ENCODE measurements at places on chromosomes 3 and 15.

DNA sequence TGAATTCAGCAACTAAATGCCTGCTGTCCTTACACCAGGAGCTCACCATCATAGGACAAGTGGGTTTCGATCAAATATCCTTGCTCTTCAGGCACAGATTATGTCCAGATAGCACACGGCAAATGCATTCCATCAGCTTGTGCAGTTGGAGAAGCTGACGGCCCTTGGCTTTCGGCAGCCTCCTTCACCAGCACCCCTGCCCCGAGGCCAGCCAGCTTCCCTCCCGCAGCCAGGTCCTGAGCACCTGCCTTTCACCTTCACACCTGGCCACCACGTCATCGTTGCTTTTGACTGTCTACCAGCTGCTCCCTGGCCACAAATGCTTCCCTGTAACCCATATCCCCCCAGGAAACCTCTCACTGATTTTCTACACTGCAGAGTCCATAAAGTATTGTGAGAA is 355.5 kb downstream of the OCA2 start:
- no peak for DNase-seq

- no peak for DNase-seq
Measured at GRCh38 chr3:145116769-145117168, 1044.2 kb downstream of the PLOD2 start.

GRCh38 chr15:39310633-39311032 is 270.2 kb upstream of the THBS1 start:
- no peak for DNase-seq

- DNase-seq, result no peak
Measured at GRCh38 chr15:100050877-100051786, 290.6 kb downstream of the ADAMTS17 start.

DNA sequence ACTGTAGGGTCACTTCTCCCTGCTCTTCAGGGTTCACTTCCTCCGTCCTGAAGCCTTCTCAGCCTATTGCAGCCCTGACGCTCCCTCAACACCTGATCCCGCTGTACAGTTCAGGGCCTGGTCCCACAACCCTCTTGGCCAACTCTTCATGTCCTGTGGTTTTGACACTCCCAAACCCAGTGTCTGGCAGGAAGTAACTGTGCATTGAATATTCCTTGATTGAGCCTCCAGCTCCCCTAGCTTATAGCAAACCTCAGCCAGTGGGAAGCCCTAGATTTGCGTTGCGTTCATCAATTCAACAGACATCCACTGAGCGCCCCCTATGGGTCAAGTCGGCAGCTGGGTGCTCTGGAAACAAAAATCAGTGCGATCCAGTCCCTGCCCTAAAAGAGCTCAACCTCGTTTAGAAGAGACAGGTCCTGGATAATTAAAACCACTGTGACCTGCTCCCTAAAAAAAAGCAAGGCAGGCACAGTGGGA is 13.5 kb downstream of the UBAP1L start:
- DNase-seq, result no peak

DNA sequence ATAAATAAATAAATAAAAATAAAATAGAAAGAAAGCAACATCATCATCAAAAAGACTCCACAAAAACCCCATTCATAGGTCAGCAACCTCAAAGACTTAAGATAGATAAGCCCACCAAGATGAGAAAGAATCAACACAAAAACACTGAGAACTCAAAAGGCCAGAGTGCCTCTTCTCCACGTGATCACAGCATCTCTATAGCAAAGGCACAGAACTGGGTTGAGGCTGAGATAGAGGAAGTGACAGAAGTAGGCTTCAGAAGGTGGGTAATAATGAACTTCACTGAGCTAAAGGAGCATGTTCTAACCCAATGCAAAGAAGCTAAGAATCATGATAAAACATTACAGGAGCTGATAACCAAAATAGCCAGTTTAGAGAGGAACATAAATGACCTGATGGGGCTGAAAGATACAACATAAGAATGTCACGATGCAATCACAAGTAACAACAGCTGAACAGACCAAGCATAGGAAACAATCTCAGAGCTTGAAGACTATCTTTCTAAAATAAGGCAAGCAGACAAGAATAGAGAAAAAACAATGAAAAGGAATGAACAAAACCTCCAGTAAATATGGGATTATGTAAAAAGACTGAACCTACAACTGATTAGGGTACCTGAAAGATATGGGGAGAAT is 26.4 kb downstream of the GNB5 start:
- no peak for DNase-seq

GRCh38 chr3:164477403-164477802 is 600.9 kb downstream of the SI start:
- no peak for DNase-seq

DNA sequence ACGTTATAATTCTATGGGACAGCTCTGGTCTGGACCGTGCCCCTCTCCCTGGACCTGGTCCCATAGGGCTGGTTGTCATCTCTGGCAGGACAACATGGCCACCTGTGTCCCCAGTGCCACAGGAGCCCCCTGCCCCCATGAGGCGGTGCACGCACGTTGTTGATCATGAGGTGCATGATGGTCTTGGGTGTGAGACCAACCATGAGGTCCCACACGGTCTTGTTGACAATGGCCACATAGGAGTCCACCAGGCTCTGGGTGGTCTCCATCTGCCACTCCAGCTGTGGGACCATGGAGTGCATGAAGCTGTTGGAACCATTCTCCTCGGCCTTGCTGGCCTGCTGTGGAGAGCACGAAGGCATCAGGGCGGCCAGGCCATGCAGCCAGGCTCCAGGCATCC is 19.7 kb downstream of the GOLGA6D start:
- no peak for DNase-seq

GRCh38 chr15:57611938-57612337 is 20.2 kb downstream of the MYZAP start:
- DNase-seq, result no peak
